COLO829 (cell line): ENCODE measurements at places on chromosomes 1 and 21.

DNA sequence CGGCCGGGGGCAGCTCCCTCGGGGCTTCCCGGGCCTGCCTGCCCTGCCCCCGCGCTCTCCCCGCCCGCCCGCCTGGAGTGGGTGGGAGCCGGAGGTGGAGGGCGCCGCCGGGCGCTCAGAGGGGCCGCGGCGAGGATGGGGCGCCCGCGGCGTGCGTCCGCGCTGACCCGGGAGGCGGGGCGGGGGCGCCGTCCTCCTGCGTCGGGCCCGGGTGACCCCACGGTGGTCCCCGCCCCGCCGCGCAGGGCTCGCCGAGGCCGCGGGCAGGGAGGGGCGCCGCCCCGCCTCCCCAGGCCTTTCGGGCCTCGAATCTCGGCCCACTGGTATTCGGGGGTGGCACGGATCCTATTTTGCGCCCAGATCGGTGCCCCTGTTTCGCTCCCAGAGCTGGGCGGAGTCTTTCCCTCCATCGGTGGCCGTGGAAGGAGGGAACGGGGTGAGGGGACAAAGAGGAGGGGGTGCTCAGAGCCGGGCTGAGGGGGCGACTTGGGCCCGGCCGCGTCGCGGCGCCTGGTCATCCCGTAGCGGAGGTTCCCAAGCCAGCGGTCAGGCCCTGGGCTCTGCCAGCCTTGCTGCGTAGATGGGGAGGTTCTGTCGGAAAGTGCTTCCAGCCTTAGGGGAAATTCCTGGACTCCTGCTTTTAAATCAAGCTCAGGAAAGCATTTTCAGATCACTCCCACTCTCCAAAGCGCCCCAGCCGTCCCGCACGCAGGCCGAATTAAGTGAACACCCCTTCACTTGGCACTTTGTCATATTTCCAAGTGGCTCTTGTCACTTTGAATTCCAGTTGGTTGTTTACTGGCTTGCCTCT lies 545 bp downstream of the PATJ start:
- no peak for DNase-seq

DNA sequence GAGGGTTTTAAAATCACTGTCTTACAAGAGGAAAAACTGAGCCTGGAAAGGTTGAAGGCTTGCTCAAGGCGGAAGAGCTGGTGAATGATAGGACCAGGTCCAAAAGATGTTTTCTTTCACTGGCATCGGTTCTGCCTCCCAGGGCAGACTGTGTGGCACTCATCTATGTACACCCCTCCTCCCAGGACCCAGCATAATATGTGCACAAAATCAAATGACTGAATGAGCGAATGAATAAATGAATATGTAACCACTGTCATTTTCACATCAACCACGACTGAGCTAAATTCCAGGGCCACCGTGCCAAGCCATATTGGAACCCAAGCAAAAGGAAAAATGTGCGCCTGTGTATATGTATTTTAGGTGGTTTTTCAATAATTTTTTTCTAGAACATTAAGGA lies 99.3 kb upstream of the ZBTB40 start:
- no peak for DNase-seq

- peak; percentile 29 for DNase-seq
These were observed 124.9 kb upstream of the IFFO2 start for GRCh38 chr1:19081218-19081893.

DNA sequence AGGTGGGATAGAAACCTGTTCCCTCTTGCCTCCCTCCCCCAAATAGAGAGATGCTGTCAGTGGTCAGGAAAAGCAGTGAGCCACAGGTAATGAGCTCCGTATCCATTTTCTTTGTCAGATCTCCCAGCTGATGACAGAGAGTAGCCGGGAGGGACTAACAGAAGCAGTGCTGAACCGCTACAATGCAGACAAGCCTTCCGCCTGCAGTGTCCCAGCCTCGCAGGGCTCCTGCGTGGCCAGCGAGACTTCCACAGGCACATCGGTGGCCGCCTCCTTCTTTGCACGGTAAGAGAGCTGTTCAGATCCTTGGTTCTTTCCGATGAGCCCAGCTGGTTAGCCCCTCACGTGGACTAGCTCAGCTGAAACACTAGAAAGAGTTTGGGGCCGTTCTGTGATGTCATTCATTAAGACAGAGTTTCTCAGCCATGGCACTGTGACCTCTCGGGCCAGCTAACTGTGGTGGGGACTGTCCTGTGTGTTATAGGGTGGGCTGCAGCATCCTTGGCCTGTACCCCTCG lies 264.7 kb downstream of the KIF26B start:
- DNase-seq = no peak

DNA sequence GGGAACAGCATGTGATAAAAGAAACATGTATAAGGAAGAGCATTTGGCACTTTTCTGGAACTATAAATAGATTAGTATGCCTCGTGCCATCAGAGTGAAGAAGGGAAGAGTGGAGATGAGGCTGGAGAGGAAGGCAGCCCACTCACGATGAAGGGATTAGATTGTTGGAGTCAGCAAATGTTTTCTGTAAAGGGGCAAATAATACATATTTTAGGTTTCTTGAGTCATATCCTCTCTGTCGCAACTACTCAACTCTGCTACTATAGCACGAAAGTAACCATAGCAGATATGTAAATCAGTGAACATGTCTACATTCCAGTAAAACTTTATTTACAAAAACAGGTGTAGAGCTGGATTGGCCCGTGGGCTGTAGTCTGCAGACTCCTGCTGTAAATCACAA lies 147.8 kb downstream of the TENT5C start:
- no peak for DNase-seq

GRCh38 chr21:42096566-42096965 lies 25.4 kb downstream of the UMODL1 start:
- no peak for DNase-seq

DNA sequence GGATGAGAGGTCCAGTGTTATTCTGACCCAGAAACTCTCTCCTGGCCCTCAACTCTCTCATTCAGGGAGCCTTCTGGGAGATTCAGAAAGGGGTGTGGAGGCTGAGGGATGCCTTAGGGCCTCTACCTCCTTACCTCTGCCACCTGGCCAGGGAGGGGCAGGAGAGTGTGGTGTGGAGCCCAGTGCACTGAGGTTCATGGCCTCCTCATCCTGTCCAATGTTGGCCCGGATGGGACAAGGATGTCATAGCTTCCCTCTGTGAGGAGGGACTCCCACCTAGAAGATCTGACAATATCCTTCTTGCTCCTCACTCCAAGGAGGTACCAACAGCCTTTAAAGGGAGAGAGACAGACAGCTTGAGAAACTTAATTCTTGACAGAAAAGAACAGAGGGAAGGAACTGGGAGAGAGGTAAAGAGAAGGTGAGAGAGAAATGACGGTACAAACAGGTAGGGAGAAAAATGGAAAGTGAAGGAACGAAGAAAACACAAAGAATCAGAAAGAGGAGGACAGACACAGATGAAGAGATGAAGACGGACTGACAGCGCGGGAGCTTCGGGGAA lies 779 bp downstream of the BEND5 start:
- no peak for DNase-seq

GRCh38 chr21:37370152-37371040 lies 3.8 kb downstream of the DYRK1A start:
- DNase-seq = no peak

- DNase-seq = no peak
These were observed 27.2 kb upstream of the PSMB2 start for GRCh38 chr1:35668506-35668905.

DNA sequence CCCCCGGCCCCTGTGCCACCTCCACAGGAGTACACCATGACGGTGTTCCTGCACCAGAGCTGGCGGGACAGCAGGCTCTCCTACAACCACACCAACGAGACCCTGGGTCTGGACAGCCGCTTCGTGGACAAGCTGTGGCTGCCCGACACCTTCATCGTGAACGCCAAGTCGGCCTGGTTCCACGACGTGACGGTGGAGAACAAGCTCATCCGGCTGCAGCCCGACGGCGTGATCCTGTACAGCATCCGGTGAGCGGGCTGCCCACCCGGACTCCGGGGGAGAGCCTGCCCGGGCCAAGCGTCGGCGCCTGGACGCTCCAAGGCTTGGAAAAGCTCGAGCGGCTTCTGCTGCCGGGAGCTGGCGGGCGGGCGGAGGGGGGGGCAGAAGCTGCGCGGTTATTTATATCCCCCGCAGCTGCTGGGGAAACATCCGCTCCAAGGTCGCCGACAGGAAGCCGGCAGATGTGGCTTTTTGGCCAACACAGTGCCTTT lies 6.4 kb downstream of the GABRD start:
- DNase-seq = no peak
